Activated effector memory CD4-positive, alpha-beta T cell treated with anti-CD3 and anti-CD28 coated beads, Interleukin-2, amount 50 U/mL, for 16 hours (primary cell): ENCODE measurements at places on chromosomes 2 and 18.

- DNase-seq = no peak
Observed at GRCh38 chr18:30676053-30676480, 366.5 kb downstream of the DSC3 start.

DNA sequence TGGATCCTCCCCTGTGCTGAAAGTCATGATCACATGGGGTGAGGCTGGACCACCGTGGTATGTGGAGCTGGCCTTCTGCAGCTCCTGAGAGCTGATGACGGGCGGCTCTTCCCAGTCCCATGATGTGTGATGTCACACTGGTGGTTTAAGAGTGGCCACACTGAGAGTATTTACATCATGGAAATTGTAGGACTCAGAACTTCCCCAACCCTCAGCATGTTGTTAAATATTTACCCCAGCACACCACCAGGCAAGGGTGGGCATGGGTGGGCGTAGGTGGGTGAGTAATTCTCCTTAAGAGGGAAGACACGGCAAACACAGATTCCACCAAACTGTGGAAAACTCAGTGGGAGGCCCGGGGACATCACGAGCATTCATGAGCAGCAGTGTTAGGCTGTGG lies 106.8 kb downstream of the ALPK2 start:
- no peak for DNase-seq

DNA sequence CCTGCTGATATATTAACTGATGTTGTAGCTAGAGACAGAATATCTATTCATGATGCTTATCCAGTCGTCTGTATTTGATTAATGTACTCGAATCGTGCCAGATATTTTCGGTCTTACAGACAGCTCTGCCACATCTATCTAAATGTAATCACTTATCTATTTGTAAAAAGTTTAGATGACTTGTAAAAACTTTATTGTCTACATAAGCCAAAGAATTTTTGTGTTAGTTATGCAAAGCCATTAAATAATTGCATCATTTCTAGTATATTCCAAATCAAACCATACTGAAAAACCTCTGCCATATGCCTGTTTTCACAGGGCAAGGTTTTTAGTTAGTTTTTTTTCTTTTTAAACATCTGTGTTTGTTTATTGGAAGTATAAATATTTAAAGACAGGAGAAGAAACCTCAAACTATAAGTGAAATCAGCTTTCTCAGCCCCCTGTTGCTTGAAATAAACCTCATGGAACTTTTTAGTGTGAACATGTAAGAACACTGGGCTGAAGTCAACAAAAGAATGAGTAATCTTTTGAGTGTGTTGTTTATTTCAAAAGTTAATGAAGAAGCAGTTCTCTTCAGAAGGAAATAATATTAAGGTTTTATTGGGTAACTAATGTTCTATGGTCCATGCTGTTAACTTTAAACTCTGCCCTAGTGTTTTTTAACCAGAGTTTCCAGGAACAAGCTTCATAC lies 657.6 kb upstream of the SYT4 start:
- DNase-seq = no peak

DNA sequence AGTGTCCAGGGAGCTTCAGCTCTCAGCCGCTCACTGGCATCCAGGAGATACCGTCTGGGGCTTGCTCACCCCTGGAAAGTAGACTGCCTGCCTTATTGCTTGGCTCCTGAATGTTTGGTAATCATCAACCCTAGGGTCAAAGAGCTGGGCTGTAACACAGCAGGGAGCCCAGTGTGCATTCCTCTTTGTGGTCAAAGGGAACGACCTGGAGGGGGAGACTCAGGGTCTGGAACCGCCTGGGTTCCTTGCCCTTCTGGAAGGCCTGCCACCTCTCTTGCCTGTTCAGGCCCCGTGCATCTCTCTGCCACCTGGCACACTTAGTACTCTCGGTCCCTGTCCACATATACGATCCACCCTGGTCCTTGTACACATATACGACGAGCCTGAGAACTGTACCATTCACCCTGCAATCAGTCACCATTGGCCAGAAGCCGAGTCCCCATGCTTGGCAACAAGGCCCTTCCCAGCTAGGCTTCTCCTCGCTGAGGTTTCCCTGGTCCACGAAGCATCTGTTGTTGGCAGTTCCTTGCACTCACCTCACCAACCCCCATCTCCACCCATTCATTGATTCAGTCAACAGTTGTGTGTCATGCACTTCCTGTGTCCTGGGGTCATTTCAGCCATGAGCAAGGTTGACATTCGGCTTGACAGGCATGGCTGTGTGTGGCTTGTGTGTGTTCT lies at the start of gene NAT8:
Gene NAT8 (minus strand): TSS at position 85 of the 681 bp plus-strand sequence. CDS start 794 bp downstream, outside the sequence.
- DNase-seq = no peak

GRCh38 chr2:100446696-100447095 lies 23.6 kb upstream of the NMS start:
- DNase-seq = no peak

- peak; percentile 63 for DNase-seq
Observed at GRCh38 chr2:20665243-20666004, 1.5 kb upstream of the GDF7 start.

DNA sequence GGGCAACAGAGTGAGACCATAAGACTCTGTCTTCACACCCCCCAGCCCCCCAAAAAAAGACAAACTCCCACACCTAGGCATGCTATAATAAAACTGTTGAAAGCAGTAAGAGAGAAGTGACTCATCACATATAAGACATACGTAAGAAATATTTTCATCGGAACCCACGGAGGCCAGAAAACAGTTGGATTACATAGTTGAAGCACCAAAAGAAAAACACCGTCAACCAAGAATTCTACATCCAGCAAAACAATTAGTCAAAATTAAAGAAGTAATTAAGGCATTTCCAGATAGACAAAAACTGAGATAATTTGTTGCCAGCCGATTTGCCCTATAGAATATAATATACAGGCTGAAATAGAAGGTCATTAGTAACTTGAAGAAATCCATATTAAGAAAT lies 128.7 kb downstream of the VAPA start:
- DNase-seq = no peak

DNA sequence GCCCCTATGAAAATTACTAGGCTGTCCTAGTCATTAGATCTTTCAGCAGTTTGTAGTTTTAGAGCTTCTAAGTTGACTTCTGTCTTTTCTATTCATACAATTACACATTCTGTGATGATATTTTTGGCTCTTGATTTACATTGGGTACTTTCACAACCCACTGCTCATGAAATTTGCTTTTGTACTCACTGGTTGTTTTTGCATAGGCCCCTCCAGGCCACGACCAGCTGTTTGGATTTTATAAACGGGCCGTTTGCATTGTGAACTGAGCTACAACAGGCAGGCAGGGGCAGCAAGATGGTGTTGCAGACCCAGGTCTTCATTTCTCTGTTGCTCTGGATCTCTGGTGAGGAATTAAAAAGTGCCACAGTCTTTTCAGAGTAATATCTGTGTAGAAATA lies 193.8 kb downstream of the RPIA start:
- DNase-seq = no peak

DNA sequence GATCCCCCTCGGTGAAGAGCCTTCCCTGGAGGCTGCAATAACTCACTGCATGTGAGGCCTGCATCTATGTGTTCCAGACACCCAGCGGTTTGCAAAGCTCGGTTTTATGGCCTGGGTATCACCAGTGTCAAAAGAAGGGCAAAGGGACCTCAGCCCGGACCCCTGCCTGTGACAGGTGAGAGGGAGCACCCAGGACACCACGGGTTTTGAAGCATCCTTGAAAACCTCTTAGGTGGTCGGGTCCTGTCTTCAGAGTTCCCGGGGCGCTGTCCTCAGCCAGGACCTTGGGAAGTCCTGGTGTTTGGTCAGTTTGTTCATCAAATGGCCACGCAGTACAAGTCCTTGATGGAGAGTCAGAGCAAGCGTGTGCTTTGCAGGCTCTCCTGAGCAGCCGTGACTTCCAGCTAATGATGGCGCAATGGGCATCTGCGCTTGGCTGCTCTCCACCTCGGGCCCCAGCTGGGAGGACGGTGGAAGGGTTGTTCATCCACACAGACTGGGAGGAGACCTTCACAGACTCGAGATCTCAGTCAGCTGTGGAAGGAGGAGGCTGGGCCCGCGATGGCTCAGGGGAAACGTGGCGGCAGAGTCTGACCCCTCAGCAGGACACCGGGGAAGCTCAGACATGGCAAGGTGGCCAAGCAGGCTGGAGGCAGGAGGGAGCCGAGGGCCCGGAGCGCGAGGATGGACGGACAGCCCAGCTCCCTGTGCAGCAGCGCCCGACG lies 113.1 kb upstream of the GPC1 start:
- peak; percentile 53 for DNase-seq

DNA sequence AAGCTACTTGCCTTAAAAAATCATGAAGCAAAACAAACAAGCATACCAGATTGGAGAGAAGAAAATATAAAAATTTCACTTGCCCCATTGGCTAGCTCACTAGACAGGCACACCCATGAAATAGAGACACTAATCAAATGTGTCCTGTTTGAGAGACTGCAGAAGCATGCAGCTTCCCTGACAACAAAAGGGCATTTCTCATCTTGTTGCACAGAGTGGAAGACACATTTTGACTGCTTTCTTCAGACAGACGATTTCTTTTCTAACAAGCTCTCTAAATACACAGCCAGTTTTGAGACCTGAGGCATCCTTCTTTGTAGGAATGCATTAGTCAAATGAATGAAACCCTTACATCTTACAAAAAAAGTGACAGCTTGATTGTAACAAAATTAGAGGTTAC lies 1558.6 kb upstream of the NXPH2 start:
- no peak for DNase-seq

DNA sequence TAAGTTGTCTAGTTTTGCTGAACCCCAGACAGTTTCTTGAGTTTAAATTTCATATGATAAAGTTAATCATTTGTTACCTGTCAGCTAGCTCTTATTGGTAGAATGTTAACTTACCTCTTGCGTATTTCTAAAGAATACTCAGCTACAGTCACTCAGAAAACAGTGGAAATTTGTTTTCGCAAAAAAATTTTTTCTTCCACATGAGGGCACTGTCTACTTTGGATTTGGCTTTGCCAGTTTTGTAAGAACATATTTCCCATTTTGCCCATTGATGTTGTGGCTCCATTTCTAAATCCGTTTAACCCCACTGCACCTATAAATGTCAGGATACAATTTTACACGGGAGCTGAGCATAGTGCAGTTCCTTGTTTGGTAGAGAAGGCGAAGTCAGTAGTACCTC lies 19.1 kb upstream of the GCFC2 start:
- no peak for DNase-seq

DNA sequence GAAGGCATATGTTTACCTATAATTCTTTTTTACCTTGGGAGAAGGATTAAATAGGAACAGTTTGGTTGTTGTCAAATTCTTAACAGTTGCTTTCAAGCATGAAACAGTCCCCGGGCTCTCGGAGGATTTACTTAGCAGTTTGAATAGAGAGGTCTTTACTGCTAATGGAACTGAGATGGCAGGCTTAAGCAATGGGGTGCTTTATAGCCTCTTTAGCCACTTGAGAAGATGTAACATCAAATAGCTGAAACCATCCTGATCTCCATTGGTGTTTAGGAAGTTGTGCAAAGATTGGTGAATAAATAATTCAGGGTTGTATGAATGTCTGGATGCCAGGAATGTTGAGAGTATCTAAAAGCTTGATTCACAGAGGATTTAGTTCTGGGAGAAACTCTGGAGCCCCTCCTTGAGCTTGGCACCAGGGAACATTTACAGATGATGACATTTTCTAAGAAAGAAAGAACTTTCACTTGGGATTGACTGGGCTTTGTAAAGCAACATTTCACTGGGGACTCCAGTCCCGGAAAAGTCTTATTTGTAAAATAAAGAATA lies 51.9 kb downstream of the PTPRM start:
- DNase-seq = no peak

GRCh38 chr2:232888099-232888836 lies 18.2 kb downstream of the SNORC start:
- peak; percentile 21 for DNase-seq

- DNase-seq = no peak
Observed at GRCh38 chr2:31331156-31331555, 83.4 kb downstream of the XDH start.

DNA sequence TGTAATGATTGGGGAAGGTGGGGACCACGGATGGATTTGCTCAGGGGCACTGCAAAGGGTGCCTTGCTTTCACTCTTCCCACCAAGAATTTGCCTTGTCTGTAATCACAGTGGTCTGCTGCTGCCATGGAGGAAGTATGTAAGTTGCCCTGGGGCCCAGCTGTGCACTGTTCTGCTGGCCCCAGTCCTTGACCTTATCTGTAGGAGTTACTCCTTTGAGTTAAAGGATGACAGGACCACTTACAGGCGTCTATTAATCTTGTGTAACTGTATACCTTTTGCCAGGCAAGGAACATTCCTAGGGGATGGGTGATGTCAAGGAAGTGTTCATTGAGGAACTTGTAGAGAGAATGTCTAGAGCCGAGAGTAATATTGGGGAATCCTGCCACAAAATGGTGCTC lies 212.8 kb upstream of the LRRTM1 start:
- no peak for DNase-seq

GRCh38 chr2:241892299-241893137 lies 23.0 kb downstream of the RTP5 start:
- DNase-seq = peak; percentile 60

- DNase-seq = no peak
Observed at GRCh38 chr2:240350006-240350355, 85.5 kb upstream of the GPC1 start.

- DNase-seq = no peak
Observed at GRCh38 chr18:69480460-69480859, 79.8 kb downstream of the DOK6 start.

DNA sequence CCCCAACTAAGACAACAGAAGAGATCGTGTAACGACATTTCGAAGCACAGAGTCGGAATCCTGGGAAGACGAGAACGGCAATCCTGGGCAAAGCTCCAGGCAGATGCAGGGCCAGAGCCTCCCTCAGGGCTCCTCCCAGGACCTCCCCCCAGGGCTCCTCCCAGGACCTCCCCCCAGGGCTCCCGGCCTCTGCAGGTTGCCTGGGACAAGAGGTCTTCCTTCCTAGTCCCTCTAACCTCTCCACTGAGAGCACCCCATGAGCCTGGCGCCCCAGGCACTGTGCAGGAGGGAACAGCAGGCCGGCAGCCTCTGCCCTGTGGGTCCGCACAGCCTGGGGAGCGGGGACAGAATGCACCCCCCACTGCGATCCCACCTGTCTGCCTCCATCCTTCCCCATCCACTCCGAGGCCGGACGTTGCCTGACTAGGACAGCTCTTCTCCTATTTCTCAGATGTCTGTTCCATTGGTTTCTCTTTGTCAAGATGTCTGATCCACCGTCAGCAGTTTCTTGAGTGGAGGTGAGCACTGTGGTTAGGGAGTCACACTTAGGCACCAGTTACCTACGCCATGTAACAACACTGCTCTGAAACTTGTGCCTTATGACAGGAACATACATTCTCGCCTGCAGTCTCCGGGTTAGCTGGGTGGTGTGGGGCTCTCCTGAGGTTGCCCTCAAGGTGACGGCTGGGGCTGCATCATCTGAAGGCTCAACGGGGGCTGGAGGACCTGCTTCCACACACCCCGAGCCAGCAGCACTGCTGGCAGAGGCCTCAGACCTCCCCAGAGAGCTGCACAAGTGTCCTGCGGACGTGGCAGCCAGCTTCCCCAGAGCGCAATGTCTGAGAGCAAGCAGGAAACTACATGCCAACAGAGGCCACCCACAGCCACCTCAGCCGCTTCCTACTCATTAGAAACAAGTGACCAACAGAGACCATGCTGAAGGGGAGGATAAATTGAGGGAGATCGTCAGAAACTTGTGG lies 28.9 kb downstream of the ADI1 start:
- DNase-seq = peak; percentile 43

- DNase-seq = peak; percentile 83
Observed at GRCh38 chr18:2656237-2656980, 883 bp downstream of the SMCHD1 start.
